ENCODE measurements at places on chromosomes 16 and 17.

GRCh38 chr16:63080746-63081145 is 1044.5 kb upstream of the CDH8 start:
- no peak for DNase-seq

GRCh38 chr16:759110-759910 is 1.2 kb upstream of the MSLN start:
- DNase-seq, result no peak

- DNase-seq, result peak; percentile 24
These were observed 797 bp downstream of the NUDT7 start for GRCh38 chr16:77723108-77723514.

DNA sequence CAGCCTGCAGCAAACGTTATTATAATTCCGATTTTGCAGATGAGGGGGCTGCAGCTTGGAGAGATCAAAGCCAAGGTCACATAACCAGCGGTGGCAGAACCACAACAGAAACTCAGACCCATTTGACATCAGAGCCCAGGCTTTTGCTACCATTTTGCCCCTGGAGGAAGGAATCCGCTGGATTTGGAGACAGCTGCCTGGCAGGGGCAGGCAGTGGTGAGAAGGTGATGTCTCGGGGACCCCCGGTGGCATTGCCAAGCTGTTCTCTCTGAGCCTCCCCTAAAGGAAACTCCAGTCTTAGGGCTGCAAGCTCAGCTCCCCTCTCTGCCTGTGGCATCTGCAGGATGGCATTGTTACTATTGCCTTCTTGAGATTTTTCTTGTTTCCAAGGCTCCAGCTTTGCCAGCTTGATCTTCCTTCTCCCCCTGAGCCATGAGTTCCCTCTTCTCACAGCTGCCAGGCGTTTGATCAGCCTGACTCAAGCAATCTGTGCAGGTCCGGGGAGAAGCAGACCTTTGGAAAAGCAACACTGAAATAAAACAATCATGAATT is 40.8 kb downstream of the AIPL1 start:
- no peak for DNase-seq

GRCh38 chr16:58511933-58512815 is 3.1 kb upstream of the SETD6 start:
- DNase-seq, result peak; percentile 89

DNA sequence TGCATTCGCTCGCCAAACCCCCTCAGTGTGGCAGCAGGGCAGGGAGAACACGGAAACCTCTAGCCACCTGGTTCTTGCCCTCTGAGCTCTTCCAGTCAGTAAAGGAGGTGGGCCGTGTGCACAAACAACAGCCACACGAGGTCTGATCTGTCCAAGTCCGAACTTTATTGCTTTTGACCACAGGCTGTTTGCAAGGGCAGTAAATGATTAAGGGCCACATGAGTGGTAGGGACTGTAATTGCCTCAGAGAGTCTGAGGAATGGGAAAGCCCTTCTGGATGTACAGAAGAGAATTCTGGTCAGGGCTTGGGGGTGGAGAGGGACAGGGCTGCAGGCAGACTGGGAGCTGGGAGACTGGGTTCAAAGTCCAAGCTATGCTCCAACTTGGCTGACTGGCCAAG is 75.7 kb upstream of the LHX1 start:
- no peak for DNase-seq

DNA sequence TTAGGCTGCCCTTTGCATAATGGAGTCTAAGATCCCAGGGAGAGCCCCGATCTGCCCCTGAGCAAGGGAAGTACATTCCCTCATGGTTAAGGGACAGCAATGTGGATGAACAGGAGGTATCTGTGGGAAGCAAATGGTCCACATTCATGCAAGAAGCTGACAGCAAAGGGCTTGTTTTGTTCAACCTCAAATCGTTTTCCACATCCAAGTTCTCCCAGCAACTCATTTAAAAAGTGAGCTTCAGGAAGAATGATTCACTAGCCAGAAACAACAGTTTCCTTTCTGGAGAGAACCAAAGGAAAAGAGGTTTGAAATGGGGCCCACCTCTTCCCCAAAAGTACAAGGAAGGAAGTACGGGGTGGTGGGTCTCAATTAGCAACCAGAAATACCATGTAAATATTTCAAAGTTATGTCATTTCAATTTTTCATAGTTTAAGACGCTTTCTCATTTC is 9.4 kb downstream of the HSPB9 start:
- no peak for DNase-seq

DNA sequence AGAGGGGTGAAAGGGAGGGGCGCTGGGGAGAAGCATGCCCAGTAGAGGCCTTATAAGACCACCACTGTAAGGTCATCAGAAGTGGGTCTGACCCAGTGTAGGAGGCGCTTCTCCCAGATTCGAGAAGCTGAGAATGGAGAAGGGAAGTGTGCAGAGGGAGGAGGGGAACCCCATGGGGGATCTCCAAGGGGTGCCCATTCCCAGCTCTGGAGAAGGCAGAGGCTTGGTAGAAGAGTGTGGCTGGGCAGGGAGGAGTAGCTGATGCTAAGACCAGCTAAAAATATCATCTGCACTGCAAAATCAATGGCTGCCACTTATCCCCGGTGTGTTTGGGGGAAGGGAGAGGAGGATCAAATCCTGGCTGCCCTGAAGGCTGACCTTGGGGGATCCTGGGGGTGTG is 7.2 kb downstream of the NGFR start:
- DNase-seq, result no peak

GRCh38 chr16:75996491-75996890 is 270.2 kb upstream of the CPHXL start:
- no peak for DNase-seq

DNA sequence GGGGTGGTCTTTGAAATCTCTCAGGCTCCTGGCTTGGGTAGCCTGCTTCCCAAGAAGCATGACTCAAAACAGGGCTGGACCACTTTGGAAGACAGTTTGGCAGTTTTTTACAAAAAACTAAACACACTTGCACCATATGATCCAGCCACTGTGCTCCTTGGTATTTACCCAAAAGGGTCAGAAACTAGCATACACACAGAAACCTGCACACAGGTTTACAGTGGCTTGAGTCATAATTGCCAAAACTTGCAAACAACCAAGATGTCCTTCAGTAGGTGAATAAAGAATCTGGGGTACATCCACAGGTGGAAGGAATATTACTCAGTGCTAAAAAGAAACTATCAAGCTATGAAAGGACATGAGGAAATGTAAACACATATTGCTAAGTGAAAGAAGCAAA is 323.2 kb upstream of the CDH5 start:
- no peak for DNase-seq

GRCh38 chr17:69695646-69696045 is 281.1 kb downstream of the MAP2K6 start:
- DNase-seq, result no peak

- DNase-seq, result no peak
These were observed 73.6 kb upstream of the MRTFB start for GRCh38 chr16:13997526-13997925.

DNA sequence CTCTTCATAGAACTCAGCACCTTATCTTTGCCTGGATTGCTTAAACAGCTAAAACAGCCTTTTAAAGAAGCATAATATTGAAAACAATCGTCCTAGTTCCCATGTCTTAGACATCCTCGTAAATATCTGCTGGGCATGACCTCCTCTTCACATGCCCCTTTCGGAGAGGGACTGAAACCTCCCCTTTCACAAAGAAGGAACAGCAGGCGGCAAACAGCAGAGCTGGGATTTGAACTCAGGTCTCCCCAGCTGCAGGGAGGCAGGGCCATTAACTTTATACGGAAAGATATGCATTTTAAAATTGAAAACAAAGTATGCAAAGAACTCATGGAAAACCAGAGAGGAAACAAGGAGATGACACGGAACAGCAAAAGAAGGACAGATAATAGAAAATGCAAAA is 249.9 kb downstream of the FOXL1 start:
- no peak for DNase-seq

DNA sequence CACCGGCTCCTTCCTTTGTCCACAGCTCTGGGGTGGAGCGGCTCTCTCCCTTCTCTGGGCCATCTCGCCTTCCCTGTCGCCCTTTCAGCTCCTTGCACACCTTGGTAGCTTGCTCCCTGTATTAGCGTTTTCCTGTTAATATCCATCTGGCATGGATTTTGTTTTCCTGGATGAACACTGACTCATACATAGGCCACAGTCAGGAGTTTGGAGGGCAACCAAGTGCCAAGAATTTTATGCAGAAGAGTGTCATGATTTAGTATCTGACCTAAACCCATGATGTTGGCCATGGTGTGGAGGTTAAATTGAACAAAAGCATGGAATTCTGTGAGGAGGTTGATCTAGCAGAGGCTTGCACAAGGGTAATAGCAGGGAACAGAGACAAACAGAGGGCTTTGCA is 180.9 kb downstream of the AIPL1 start:
- no peak for DNase-seq

GRCh38 chr16:65279576-65279975 is 157.7 kb upstream of the CDH11 start:
- DNase-seq, result no peak

- DNase-seq, result no peak
These were observed 366.3 kb upstream of the XYLT1 start for GRCh38 chr16:17836868-17837602.

DNA sequence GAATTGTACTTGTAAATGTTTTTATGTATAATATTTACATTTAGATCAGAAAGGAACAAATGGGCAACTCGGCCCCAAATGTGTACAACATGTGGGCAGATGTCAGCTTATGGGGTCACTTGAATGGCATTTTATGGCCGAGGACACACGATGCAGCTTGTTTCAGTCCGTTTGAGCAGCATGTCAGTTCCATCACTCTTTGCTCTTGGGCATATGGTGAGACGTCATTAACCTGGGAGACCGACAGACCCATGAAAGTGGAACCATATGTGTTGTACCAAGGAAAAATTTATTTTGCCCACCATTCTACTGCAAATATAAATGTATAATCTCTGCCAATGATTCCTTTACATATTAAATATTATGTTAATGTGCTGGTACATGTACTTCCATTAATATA is 561.9 kb upstream of the SOX9 start:
- no peak for DNase-seq

DNA sequence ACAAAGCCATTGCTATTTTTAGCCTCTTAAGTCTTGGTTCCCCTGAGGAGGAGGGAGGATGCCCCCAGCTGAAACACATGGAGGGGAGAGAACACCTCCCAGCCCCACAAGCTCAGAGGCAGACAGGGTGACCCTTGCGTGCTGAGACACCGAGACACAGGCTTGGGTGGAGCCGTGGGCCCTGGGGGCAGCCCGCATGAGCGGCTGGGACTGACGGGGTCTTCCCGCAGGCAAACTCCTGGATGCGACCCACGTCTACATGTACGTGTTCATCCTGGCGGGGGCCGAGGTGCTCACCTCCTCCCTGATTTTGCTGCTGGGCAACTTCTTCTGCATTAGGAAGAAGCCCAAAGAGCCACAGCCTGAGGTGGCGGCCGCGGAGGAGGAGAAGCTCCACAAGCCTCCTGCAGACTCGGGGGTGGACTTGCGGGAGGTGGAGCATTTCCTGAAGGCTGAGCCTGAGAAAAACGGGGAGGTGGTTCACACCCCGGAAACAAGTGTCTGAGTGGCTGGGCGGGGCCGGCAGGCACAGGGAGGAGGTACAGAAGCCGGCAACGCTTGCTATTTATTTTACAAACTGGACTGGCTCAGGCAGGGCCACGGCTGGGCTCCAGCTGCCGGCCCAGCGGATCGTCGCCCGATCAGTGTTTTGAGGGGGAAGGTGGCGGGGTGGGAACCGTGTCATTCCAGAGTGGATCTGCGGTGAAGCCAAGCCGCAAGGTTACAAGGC is 9.8 kb downstream of the SLC16A3 start:
- DNase-seq, result peak; percentile 87

DNA sequence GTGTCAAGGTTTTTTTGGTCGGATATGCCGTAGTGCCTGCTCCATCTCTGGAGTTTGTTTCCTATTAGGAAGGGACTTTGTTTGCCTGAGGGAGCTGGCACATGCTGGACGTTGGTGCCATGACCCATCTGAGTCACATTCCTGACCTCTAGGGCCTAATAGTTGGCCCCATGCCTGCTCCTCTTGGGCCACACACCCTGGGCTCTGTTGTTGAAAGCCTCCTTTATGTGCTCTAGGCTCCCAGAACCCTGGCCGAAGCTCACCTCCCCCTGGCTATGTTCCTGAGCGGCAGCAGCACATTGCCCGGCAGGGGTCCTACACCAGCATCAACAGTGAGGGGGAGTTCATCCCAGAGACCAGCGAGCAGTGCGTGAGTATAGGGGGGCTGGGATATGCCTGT is 18.4 kb downstream of the LIMD2 start:
- DNase-seq, result no peak

DNA sequence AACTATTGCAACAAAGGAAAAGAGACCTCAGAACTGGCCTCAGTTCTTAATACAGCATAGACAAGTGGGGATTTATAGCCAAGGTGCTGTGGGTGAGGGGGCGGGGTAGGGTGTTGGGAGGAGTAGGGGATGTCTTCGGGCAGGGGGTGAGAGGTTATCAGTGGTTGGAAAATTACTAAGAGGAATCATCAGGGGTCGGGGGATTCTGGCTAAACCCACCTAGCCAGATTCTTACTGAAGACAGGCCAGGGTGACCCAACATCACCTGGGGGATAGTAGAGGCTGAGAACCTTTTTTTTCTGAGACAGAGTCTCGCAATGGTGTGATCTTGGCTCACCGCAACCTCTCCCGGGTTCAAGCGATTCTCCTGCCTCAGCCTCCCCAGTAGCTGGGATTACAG is 32.6 kb downstream of the HS3ST3B1 start:
- no peak for DNase-seq

DNA sequence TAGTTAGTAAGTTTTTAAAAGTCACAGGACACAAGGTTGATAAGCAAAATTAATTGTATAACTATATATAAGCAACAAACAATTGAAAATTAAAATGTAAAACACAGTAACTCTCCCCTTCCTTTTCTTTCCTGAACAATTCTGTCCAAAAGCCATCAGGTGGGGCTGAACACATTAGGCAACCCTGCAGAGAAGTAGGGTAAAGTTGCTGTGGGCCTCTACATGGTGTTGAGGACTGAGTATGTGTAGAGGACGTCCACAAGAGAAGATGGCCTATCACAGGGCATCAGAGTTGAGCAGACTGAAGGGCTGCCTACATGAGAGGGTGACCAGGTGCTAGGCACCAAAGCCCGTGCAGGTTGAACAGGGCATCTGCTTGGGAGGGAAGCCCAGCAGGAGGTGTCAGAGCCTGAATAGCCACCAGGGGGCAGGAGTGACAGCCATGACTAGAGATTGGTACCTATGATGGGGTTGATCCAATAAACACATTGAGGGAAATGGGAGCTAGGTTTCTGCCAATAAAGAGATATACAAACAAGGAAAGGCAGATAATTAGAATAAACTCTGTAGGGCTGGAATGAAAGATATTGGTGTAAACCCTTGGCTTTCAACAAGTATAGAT is 415.1 kb downstream of the NPIPA8 start:
- DNase-seq, result peak; percentile 74

GRCh38 chr16:48030926-48031325 is 124.9 kb downstream of the ABCC12 start:
- DNase-seq, result no peak

DNA sequence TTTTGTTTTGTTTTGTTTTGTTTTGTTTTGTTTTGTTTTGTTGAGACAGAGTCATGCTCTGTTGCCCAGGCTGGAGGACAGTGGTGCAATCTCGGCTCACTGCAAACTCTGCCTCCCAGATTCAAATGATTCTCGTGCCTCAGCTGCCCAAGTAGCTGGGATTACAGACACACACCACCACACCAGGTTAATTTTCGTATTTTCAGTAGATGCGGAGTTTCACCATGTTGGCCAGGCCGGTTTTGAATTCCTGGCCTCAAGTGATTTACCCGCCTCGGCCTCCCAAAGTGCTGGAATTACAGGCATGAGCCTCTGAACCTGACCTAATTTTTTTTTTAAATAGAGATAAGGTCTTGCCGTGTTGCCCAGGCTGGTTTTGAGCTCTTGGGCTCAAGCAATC is 46.5 kb downstream of the CACNG3 start:
- no peak for DNase-seq

GRCh38 chr16:819336-820043 is 19.0 kb upstream of the GNG13 start:
- peak; percentile 49 for DNase-seq

GRCh38 chr16:72963533-72964315 is 84.2 kb downstream of the ZFHX3 start:
- no peak for DNase-seq

Data from activated CD4-positive, alpha-beta memory T cell treated with anti-CD3 and anti-CD28 coated beads for 36 hours (primary cell).